ENCODE measurements at places on chromosomes 5 and 9.

DNA sequence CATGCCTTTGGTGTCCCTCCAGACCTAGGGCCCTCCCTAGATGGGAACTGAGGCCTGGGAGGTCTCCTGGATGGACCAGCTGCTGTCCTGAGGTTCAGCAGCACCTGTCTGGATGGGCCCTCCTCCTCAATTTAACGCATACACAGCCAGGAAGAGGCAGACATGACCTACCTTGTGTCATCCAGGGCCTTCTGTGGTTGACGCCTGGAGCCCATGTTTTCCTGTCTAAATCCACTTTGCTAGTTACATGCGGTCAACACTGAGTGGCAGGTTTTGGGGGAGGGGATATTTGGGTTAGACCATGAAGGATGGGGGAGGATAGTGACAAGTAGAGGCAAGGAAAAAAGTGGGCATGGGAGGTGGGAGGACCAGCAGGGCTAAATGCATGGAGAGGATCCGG, 3.1 kb upstream of the STC2 start:
- DNase-seq, result no peak

DNA sequence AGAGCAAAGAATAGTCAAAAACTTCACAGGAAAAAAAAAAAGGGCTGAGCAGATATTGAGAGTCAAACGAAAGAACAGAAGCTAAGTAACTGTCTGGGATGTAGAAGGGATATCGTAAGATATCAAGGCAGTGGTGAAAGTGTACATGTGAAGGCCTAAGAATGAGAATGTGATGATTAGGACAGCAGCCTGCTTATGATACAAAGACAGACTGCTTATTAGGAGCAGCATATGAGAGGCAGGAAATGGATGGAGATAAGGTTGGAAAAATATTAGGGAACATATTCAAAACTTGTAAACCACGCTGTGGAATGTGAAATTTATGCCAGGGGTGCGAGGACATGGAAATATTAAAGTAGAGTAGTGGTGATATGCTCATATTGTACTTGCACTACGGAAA, 133.1 kb upstream of the FAM174A start:
- no peak for DNase-seq

DNA sequence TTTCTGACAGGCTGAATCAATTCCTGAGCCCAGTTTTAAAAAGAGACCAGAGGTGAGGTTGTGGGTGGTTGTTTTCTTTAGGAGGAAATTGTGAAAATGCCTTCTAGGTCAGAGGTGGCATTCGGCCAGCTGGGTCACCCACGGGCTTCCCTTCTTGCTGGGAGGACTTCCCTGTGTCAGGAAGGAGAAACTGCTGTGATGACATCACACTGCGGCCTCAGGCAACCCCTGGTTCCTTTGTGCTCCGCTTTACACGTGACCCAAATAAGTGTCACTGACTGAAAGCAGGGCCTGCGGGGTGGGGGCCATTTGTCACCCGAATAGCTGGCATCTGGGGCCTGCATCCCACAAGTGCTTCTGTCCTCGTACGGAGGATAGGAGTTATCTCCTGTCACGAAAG, 39.7 kb downstream of the FABP6 start:
- no peak for DNase-seq

- no peak for DNase-seq
Measured at GRCh38 chr5:160167624-160168165, 48.4 kb upstream of the PWWP2A start.

GRCh38 chr9:36980148-36980974, 53.7 kb downstream of the PAX5 start:
- DNase-seq, result peak; percentile 42

DNA sequence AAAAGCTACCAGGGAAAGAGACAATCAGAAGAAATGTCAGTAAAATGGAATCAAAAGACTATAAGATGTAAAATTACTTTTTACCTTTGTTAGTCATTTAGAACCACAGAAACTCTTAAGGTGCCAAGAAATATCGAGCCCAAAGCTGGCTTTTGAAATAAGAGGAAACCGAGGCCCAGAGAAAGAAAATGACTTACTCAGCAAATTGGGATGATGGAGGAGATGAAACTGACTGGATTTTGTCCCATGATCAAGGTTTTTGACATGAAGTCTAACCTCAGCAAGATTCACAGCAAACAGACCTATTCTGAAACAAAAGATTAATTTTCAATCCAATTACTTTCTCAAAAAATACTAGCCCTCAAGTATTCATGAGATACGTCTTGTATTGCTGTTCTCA, 696.2 kb upstream of the WWC1 start:
- DNase-seq, result no peak

DNA sequence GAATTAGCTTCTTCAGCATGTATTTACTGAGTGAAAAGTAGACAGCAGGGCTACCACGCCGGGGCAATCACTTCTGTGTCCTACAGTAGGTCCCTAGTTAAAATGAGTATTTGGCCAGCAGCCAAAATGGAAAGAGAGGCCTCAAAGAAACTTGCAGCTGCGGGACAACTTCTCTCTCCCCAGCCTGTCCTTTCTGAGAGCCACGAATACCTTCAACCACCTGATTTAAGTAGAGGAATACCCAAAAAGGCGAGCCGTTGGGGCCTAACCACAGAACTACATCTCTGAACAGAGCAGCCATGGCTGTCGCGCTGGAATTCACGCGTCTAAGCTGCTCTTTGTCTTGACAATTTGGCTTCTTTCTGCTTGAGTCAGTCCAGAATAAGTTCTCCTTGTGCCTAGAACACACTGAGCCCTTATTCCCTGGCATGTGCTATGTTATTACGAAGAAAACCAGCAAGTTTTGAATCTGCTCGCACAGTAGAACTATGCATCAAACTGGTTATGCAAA, 43.8 kb upstream of the GOLPH3 start:
- DNase-seq, result peak; percentile 50

- DNase-seq, result no peak
Measured at GRCh38 chr9:92618633-92619225, 51.2 kb downstream of the IPPK start.

GRCh38 chr9:83449166-83449565, 89.0 kb downstream of the FRMD3 start:
- DNase-seq, result no peak

DNA sequence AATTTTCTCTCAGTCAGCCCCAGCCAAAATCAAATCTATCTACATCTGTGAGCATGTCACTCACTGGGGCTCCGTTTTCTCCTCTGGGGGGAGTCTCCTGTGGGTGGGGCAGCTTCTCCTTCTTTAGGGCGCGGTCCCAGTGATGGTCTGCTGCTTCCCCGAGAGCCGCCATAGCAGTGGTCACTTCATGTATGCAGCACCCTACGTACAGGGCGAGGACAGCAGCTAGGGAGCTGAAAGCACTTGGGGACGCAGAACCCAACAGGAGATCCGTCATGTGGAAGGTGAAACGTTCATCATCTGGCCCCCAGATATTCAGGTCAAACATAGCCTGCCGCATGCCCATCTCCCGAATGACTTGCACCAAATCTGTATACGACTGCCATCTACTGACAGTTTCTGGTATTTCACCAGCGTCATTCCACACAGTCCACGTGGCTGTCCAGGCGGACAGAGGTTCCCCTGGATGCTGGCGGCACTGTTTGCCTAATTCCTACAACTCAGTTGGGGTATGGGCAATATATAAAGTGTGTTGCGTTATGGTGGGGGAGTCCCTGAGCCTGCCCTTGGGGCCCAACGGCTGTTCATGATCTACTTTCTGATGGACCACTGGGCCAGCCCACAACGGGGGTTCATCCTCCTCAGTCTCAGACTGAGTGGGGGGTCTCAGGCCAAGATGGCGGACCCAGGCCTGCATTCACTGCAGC, 795.0 kb downstream of the EFNA5 start:
- peak; percentile 66 for DNase-seq

DNA sequence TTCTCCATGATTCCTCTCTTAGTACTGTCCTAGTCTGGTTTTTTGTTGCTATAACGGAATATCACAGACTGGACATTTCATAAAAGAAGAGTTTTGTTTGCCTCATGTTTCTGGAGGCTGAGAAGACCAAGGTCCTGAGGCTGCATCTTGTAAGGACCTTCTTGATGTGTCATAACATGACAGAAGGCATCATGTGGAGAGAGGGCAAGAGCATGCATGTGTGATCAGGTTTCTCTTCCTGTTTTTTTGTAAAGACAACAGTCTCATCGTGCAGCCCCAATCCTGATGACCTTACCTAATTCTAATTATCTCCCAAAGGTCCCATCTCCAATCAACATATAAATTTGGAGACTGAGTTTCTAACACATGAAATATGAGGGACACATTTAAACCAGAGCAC, 108.4 kb downstream of the MSX2 start:
- peak; percentile 9 for DNase-seq

DNA sequence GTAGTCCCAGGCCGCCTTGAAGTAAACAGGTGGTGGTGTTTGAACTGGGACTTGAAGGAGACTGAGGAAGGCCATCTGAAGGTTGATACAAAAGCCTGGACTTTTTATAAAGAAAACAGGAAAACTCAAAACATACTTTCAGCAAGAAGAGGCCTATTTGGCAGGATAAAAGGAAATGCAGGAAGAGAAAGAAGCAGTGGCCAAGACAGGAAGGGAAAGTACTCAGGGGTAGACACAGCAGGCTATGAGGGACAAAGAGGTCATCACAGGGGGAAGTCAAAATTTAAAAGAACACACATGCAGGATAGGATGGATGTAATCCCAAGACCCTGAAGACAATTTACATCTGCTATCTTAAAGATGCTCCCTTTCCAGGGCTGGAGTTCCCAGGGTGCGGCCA, 13.0 kb downstream of the TLE1 start:
- no peak for DNase-seq

DNA sequence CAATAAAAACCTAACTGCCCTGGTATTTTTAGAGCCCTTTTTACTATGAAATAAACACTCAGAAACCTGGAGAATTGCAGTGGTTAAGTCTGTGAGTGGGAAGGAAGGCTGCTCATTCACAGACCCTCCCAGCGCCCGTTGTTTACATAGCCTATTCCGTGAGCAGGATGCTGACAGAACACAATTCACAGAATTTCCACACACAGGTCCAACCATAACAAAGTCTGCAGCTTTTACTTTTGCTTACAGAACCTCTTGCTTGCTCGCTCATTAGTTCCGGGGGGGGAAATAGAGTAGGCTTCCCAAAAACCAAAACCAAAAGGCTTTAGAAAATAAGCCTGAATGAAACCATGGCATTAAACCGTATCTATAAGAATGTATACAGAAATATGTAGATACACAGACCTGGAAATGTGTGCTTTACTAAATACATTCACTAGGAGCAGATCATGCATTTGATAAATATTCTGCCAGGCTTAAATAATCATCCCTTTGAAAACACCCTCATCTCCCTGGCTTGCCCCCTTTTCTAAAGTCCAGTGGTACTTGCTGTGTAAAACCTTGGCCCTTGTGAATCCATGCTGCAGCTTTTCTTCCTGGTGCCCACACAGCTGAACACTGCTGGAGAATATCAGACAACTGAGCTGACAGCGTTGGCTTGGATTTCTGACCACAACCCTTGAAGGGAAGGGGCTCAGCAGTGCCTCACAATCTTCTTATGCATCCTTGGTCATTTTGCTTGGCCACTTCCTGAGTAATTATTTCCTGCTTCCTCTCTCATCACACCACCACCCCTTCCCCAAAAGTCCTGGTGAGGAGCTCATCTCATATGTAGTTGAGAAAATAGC, 128.0 kb downstream of the FANCC start:
- no peak for DNase-seq

- no peak for DNase-seq
Measured at GRCh38 chr5:135444360-135444759, 2.8 kb downstream of the DCANP1 start.

DNA sequence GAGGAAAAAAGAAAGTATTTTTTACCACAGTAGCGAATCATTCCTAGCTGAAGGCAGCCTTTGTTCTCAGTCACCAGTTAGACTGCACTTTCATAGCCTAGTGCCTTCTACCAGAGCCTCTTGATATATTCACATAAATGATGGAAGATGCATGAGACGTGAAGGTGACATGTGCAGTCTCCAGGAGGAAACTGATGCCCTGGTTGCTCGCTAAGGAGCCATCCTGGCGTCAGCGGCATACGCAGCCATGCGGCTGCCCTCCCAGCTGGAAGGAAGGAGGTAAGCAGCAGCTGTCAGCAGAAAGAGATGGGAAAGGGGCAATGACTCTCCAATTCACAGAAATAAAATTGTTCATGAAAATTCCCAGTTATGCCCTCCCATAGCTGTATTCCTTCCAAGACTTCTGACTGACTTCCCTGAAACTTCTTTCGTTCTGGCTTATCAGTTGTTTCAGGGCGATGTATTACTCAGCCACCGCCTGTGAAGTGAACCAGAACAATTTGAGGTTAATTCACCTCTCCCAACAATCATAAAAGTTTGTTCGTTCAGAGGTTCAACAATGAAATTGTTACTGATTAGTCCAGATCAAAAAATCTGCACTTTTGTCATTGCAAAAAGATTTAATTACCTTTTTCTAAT, 331.2 kb downstream of the NR2F1-AS1 start:
- DNase-seq, result no peak

GRCh38 chr5:54764102-54765090, 221.0 kb downstream of the ESM1 start:
- DNase-seq, result no peak

GRCh38 chr5:132837868-132838267, 7.4 kb upstream of the SHROOM1 start:
- no peak for DNase-seq

- no peak for DNase-seq
Measured at GRCh38 chr9:128998462-128998861, 29.7 kb downstream of the SH3GLB2 start.

- DNase-seq, result no peak
Measured at GRCh38 chr5:126464959-126465358, 41.8 kb downstream of the GRAMD2B start.

DNA sequence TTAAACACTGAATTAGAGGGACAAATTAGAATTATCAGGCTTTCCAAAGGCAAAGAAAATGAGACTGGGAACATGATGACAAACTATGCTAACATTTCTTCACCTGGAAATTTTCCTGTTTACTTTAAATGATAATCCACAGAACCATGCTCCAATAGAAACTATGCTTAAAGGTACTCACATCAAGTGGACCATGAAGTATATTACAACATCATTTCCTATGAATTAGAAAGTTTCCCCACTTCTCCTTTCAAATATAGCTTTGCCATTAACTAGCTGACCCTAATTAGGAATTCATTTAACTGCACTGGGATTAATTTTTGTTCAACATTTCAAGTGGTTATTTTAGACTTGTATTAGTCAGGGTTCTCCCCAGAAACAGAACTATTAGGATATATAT, 81.4 kb downstream of the DTWD2 start:
- DNase-seq, result no peak
